ENCODE measurements at places on chromosomes 5 and 9.

DNA sequence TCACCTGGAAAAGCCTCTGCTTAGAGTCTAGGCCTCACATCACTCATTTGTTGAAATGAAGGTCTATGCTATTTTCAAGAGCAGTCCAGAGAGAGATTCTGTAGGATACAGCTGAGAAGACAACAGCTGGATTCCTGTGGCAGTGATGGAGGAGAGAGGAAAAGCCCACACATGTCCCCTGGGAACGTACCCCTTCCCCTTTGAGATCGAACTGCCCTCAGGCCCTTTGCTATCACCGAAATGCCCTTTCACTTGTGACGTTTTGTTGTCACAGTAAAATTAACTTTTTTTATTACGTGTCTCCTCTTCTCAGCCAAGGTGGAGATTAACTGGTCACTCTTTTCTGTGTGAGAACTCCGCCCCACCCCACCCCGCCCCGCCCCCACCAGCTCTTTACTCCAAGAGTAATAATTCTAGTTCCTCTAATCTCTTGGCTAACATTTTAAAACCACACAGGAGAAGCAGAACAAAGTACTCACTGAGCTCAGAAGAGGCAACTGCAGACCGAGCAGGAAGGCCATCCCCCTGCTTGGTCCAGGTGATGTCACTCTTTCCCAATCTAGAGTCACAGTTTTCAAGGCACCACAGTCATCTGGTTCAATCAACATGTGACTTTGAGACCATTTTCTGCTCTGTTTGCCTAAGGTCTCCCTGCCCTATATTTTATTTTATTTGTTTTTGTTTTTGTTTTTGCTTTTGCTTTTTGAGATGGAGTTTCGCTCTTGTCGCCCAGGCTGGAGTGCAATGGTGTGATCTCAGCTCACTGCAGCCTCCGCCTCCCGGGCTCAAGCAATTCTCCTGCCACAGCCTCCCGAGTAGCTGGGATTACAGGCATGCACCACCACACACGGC lies 105.6 kb downstream of the SUSD1 start:
- no peak for DNase-seq
- H3K27me3 ChIP-seq = no peaks in the 10 kb centered on the region
- peaks cover 14% of the 10 kb centered on the region for H3K4me1 ChIP-seq
- no peak overlapping the region for H3K27ac ChIP-seq
- H3K4me3 ChIP-seq = no peak overlapping the region
- H3K36me3 ChIP-seq = no peaks in the 10 kb centered on the region

GRCh38 chr9:94864862-94865509 lies 138.5 kb downstream of the AOPEP start:
- no peaks in the 10 kb centered on the region for H3K36me3 ChIP-seq
- no peak for DNase-seq
- H3K27me3 ChIP-seq = no peaks in the 10 kb centered on the region
- no peak overlapping the region for H3K27ac ChIP-seq
- peaks cover 9% of the 10 kb centered on the region for H3K4me1 ChIP-seq

- no peaks in the 10 kb centered on the region for H3K27me3 ChIP-seq
- H3K27ac ChIP-seq = no peak overlapping the region
- H3K4me3 ChIP-seq = no peak overlapping the region
- H3K4me1 ChIP-seq = no peaks in the 10 kb centered on the region
- peaks cover 7% of the 10 kb centered on the region for H3K36me3 ChIP-seq
These were observed 40.7 kb upstream of the CACNA1B start for GRCh38 chr9:137836831-137837241.

GRCh38 chr5:149141957-149142851 lies 911 bp downstream of the ABLIM3 start:
- no peak overlapping the region for H3K27ac ChIP-seq
- peaks cover 6% of the 10 kb centered on the region for H3K4me1 ChIP-seq
- H3K27me3 ChIP-seq = peaks cover 21% of the 10 kb centered on the region
- H3K36me3 ChIP-seq = no peaks in the 10 kb centered on the region
- DNase-seq = peak; percentile 25

- no peaks in the 10 kb centered on the region for H3K27me3 ChIP-seq
- no peaks in the 10 kb centered on the region for H3K36me3 ChIP-seq
- H3K27ac ChIP-seq = no peak overlapping the region
- no peaks in the 10 kb centered on the region for H3K4me1 ChIP-seq
- DNase-seq = no peak
These were observed 13.5 kb downstream of the ADRB2 start for GRCh38 chr5:148839960-148840359.

GRCh38 chr5:125451622-125452021 lies 705.2 kb upstream of the ZNF608 start:
- H3K36me3 ChIP-seq = no peaks in the 10 kb centered on the region
- H3K27me3 ChIP-seq = no peaks in the 10 kb centered on the region
- H3K27ac ChIP-seq = no peak overlapping the region
- H3K4me3 ChIP-seq = no peak overlapping the region
- H3K4me1 ChIP-seq = no peaks in the 10 kb centered on the region
